ENCODE measurements at places on chromosomes 4 and X.

- no peak for DNase-seq
Measured at GRCh38 chr4:2805712-2806389, 13.0 kb downstream of the SH3BP2 start.

- no peak for DNase-seq
Measured at GRCh38 chrX:133745349-133745748, 240.0 kb downstream of the GPC3 start.

GRCh38 chr4:42817913-42818312, 74.6 kb upstream of the GRXCR1 start:
- DNase-seq = no peak

- no peak for DNase-seq
Measured at GRCh38 chr4:100430451-100430850, 87.4 kb downstream of the EMCN start.

DNA sequence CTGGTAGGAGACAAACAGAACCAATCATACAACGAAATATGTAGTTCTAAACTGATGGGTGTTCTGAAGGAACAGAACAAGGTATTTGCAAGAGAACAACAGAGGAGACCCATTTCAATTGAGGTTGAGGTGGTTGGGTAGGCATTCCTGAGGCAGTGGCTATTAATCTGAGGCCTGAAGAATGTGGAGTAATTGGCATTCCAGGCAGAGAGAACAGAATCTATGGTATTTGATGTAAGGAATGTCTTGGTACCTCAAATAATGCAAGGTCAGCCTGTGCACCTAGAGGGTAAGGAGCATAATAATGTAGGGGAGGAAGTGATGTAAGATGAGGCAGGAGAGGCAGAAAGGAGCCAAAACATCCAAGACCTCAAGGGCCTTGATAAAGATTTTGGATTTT, 109.5 kb upstream of the TEX13C start:
- no peak for DNase-seq

DNA sequence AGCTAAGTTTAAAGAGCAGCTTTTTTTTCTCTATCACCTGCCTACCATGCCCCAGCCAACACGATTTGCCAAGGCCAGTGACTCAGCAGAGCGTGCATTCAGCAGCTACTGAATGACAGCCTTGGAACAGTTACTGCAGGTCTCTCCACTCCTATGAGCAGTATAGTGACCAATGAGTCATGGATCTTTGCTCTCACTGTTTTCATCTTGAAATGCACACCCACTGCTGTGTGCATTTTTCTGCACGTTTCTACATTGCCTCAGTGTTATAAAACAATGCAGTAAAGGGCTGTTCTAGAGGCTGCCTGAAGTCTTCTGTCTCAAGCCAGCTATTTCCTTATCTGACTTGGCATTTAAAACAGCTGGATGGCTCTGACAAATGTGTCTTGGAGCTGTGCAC, 66.0 kb upstream of the C4orf54 start:
- no peak for DNase-seq

- DNase-seq = no peak
Measured at GRCh38 chrX:106397788-106398538, 213.8 kb upstream of the RADX start.

DNA sequence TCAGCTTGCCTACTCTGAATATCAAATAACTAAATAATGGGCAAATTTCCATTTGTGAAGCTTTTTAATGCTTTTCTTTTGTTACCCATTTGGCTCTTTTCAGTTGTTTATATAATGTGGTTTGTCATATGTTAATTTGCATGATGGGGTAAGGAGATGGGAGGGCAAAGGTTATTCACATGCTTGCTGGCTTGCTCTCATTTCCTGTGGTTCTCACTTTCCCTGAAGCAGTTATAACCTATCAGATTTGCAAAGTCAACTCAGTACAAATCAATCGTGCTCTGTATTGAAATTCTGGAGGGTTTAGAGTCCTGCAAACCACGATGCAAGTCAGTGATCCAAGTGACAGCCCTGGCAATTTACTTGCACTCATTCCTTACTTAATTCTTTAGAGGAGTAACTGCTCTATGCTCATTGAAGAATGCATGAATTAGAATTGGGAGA, 711.2 kb downstream of the ADGRL3 start:
- no peak for DNase-seq

DNA sequence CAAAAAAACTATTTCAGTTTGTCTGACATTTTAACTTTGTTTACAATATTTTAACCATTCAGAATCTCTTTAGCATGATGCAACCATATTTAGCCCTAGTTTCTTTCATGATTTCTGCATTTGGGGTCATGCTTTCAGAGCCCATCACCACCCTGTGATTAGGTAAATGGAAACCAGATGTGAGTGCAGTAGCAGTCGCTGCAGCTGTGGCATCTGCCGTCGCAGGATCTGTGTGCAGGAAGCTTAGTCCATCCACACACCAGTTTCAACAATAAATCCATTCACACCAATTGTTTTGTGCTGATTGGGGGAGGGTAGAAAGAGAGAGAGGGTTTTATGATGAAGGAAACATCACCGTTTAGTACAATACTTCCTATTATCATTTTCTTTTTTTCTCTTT, 130.5 kb downstream of the CPEB2 start:
- DNase-seq = no peak

- no peak for DNase-seq
Measured at GRCh38 chr4:58636381-58636780, 1526.2 kb upstream of the IGFBP7 start.

- no peak for DNase-seq
Measured at GRCh38 chrX:107935200-107935599, 47.0 kb downstream of the TEX13B start.

DNA sequence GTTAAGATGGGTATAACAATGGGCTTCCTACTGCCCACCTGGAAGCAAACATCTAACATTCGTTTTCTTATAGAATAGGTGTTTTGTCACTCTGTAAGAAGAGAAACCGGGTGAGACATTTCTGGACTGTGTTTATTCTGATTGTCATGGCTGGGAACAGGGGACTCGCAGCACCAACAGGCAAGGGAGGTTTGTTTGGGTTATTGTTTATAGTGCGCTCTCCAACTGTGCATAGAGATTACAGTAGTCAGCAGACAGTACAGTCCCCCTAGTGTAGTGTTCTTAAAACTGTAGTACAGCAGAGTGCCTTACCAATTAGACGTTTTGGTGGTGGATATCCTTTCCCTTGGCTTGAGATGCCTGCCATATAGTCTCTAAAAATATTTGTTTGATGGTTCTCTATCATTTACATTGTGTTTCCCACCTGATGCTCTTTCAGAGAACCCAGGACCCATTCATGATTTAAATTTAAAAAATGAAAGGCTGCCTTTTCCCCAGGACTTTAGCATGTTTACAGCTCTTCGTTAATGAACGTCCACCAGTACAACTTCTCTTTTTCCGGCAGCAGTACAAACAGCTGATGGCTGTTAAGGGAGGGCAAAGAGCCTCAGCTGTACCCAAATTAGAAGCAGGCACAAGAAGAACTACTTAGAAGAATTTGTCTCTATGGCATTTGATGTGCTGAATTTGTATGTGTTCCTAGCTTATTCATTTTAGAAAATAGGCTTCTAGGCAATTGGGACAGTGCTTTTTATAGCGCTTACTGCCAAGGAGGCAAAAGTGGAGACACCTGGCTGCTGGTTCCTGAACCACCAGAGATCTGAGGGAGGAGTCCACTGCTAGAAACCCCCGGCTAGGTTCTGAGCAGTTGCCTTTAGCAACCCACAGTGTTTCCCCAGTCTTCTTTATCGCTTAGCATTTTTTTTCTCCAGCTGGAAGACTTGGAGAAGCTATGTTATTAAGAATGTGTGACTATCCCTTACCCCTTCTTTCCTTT, 1.0 kb upstream of the RNF150 start:
- no peak for DNase-seq

DNA sequence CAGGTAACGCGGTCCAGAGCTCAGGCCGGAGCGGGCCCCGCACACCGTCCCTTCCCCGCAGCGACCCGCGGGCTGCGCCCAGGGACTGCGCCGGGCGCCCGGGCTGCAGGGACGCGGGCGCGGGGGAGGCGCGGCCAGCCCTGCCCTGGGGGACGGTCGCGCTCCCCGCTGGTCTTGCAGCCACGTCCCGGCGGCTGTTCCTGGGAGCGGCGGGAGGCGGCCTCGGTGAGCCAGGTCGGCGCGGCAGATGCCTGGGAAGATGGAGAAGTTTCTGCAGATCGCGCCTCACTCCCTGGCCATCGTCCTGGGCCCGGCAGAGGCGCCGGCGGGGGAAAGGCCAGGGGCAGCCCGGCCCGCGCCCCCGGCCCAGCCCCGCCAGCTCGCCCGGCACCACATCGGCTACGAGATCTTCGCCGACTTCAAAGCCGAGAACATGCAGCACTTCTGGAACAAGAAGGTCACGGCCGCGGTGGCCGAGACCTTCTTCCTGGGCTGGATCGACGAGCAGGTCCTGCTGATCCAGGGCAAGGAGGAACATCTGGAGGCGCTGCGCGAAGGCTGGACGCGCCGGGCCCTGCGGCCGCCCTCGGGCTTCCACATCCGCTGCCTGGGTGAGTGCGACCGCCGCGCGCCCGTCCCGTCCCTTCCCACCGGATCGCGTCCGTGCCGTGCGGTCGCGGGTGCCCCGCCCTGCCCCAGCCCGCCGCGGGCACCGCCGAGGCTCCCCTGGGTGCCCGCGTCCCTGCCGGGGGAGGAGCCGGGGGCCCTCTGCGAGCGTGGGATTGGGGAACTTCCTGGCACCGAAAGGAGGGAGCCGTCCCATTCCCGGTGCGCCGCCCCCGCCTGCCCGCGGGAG, 107.4 kb upstream of the STOX2 start:
- DNase-seq = no peak

- DNase-seq = no peak
Measured at GRCh38 chr4:82216219-82216618, 157.6 kb downstream of the HNRNPD start.

GRCh38 chr4:80026100-80026499, 46.9 kb downstream of the ANTXR2 start:
- no peak for DNase-seq

DNA sequence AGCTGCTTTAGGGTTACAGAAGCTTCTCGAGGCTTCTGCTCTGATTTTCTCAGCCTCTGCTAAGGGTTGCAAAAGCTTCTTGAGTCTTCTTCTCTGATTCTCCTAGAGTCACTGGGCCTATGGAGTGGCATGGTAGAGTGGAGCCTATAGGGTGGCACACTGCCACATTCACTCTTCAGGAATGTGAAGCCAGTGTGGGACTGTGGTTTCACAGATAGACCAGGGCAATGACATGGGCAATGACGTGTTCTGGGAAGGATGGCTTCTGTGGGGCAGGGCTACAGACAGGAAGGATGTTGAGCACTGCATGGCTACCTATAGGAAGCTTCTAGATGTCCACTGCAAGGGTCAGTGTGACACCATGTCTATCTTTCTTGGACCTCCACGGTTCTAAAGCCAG, 11.0 kb upstream of the MAMLD1 start:
- DNase-seq = no peak
